ELR (cell line): ENCODE measurements at places on chromosomes 11 and 22.

DNA sequence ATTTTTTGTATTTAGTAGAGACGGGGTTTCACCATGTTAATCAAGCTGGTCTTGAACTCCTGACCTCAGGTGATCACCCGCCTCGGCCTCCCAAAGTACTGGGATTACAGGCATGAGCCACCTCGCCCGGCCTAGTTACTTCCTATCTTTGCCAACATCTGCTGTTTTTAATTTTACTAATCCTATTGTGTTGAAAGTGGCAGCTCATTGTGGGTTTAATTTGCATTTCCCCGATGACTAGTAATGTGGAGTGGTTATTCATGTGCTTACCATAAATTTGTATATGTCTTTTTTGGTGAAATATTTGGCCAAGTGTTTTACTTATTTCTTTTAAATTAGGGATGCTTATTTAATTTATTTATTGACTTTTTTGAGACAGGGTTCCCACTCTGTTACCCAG, 74.2 kb upstream of the SLC25A18 start:
- no peak for DNase-seq

DNA sequence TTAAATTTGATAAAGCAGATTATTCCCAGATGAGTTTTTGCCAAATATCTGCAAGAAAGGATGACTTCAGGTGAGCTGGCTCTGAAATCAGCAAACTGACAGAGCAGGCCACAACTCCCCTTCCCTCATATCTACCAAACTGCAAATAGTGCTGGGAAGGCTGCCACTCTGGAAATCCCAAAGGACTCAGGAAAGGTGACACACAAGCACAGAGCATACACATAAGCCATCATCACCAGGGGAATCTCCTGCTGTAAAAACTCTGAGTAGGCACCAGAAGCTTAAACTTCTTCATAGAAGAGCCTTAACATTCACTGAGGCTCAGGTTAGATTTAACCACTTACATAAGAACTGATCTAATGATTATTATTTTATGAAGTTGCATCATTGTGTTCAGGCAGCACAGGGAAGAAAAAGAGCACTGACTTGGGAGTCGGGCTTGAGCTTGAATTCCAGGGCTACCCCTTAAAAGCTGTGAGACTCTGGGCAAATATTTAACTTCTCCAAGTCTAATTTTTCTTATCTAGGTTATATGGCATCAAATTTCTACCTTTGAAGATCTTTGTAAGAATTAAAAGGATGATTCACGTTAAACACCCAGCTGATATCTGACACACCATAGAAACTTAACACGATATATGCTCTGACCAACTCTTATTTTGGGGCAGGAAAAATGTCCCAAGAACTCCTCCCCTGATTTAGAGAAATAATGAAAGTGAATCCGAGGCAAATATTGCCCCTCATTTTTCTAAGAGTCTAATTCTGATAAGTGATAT, 15.0 kb downstream of the SYTL2 start:
- DNase-seq, result no peak

GRCh38 chr11:119167933-119168332, 592 bp upstream of the NLRX1 start:
- DNase-seq, result no peak

- DNase-seq, result no peak
Measured at GRCh38 chr11:73204711-73205121, 13.4 kb upstream of the P2RY2 start.

DNA sequence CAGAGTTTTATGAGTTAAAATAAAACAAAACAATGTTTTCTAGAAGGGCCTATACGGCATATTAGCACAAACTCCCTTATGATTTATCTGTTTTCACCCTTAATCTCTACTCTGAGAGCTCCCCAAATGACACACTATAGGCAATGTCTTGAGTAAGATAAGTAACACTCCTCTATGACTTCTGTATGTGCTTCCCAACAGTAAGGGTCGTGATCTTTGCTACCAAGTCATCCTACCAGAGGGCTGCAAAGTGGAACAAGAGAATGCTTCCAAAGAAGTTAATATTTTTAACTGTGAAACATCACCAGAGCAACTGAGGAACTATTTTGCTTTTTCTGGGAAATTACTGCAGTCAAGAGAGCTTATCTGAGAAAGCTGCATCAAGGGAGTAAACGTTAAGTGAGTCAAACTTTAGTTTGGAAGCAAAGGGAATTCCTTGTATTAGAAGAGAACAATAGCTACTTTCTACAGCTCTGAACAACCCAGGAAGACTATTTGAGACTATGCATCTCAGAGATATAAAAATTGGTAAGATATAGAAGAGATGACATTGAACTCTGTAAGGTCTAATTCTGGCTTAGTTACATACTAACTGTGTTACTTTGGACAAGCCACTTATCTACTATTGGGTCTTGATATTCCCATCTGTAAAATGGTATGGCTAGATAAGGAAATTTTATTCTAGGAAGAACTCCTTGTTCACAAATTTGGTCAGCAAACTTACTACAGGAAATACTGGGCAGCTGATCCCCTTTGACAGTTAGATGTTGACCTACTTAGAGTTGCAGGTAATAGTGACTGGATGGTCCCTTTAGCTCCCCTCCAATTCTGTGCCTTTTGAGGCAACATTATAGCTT, 43.7 kb upstream of the CCDC34 start:
- DNase-seq, result no peak

- DNase-seq, result no peak
Measured at GRCh38 chr11:68396516-68396915, 64.0 kb upstream of the PPP6R3 start.

DNA sequence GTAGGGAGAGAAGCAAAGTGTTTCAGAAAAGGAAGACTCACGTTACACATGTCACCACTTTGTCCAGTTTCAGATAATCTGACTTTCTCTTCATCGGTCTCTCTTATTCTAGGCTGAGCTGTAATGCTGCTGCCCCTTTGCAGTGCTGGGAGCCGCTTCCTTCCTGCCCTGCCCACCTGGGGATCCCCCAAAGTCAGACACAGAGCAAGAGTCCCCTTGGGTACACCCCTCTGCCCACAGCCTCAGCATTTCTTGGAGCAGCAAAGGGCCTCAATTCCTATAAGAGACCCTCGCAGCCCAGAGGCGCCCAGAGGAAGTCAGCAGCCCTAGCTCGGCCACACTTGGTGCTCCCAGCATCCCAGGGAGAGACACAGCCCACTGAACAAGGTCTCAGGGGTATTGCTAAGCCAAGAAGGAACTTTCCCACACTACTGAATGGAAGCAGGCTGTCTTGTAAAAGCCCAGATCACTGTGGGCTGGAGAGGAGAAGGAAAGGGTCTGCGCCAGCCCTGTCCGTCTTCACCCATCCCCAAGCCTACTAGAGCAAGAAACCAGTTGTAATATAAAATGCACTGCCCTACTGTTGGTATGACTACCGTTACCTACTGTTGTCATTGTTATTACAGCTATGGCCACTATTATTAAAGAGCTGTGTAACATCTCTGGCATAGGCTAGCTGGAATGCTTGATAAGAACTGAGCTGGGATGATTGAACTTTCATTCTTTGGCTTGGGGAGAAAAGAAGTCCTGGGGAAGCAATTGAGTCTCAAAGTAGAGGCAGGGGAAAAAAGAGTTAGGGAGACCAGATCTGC, 31.2 kb upstream of the SMIM35 start:
- DNase-seq, result no peak

- peak; percentile 64 for DNase-seq
Measured at GRCh38 chr11:61332281-61332796, 566 bp downstream of the DDB1 start.

- DNase-seq, result no peak
Measured at GRCh38 chr11:132361011-132361550, 990.7 kb downstream of the NTM start.

GRCh38 chr22:30675436-30675835, 7.8 kb upstream of the DUSP18 start:
- no peak for DNase-seq

GRCh38 chr11:3738241-3738640, 59.1 kb downstream of the NUP98 start:
- DNase-seq, result no peak

- DNase-seq, result no peak
Measured at GRCh38 chr22:44604455-44604854, 97.5 kb upstream of the PRR5 start.

- DNase-seq, result no peak
Measured at GRCh38 chr11:1205987-1206331, 16.9 kb upstream of the MUC5B start.

DNA sequence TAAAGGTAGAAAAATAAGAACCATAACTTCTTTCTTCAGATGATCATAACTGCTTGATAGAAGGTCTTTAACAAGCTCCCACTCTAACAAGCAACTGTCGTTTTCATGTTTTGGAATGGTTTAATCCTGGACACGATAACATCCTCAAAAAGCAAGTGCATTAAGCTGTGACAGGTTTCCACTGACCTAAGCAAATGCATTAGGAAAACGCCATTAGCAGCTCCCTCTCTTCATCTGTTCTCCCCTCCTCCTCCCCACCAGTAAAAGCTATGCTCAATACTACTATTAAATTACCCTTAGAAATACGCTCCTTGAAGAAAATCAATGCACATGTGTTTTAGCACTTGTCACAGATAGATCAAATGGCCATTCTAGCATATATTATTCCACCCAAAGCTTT, 729.4 kb downstream of the OPCML start:
- no peak for DNase-seq

DNA sequence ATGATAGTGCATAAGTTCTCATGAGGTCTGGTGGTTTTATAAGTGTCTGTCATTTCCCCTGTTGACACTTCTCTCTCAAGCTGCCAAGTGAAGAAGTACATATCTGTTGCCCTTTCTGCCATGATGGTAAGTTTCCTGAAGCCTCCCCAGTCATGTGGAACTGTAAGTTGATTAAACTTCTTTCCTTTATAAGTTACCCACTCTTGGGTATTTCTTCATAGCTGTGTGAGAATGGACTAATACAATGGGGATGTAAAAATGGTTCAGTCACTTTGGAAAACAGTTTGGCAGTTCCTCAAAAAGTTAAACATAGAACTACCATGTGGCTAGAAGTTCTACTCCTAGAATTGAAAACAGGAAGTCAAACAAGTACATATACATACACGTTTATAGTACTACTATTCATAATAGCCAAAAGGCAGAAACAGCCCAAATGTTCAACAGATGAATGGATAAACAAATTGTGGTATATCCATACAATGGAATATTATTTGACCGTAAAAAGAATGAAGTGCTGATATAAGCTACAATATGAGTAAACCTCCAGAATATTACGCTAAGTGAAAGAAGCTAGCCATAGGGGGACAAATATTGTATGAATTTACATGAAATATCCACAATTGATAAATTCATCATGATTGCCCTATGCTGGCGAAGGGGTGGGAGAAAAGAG, 16.0 kb upstream of the DKK3 start:
- no peak for DNase-seq
